T-cell (primary cell): ENCODE measurements at places on chromosomes 13 and 19. TPM values are rescaled to one million over a fixed set of nuclear protein-coding genes. Genes with fewer than 3 reads are reported as not detected.

Gene COG3
- 47.0 TPM for total RNA-seq

Gene FPR2
- not detected for total RNA-seq

Gene RFPL4A
- not detected for total RNA-seq

Gene ZNF792
- total RNA-seq: 26.8 TPM

Gene PSG11
- total RNA-seq: not detected

Gene ETHE1
- 35.2 TPM for total RNA-seq

Gene ACP5
- total RNA-seq: 23.6 TPM

DNA sequence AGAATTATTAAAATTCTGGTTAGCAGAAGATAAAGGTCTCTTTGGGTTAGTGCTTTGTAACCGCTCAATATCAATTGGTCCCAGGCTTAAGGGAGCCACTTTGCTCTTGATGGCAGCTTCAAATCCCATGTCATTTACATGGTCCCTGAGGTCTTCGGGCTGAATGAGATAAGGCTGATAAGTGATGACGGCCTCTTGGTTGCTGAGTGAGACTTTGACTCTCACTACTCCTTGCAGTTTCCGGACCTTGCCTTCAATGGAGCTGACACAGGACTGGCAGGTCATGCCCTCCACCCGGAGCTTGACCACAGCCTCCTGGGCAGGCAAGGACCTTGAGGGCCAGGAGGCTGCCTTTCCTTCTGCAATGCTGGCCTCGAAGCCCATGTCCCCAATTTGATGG is 36.8 kb downstream of the ATP7B start:
- no peak overlapping the region for H3K4me3 ChIP-seq
- H3K4me1 ChIP-seq: peaks cover 9% of the 10 kb centered on the region
- no peaks in the 10 kb centered on the region for H3K27me3 ChIP-seq
- DNase-seq: no peak
- H3K36me3 ChIP-seq: no peaks in the 10 kb centered on the region

- no peak overlapping the region for H3K4me3 ChIP-seq
- no peak for DNase-seq
- H3K27me3 ChIP-seq: no peaks in the 10 kb centered on the region
- no peaks in the 10 kb centered on the region for H3K36me3 ChIP-seq
- H3K4me1 ChIP-seq: no peaks in the 10 kb centered on the region
Observed at GRCh38 chr13:101989798-101990350, 412.0 kb downstream of the FGF14 start.

DNA sequence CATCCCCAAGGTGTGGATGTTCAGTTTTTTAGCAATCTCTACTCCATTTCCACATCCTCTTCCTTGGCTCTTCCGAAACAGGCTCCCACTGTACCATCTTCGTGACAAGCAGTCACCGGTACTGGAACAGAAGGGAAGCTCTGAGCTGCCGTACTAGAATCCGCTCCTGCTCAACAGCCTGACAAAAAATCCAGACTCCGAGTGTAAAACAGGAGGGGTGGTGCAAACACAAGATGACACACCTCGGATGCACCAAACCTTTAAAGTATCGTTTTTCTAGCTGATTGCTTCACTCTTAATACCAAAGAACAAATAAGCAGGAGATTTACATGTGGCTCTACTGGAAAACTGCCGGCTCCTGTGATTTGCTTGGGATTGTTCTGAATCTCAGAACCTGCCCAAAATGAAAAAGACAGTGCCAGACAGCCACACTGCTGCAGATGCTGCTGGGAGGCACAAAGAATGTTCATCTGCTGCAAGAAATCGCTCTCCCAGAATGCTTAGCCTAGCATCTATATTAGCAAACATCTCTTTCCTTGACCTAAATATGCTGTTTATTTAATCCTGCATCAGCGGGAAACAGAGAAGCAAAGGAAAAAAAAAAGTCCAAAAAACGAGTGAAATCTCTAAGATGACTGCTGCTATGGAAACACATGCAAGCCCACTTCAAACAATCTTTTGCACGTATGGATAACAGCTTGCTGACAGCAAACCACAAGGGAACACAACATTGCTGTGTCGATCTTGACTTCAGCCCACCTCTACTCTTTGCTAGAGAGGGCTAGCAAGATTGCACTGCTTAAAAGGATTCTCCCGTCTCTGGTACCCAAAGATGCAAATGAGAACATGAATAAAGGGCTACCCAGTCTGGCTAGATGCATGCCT is 38.0 kb upstream of the DOCK9 start:
- peaks cover 25% of the 10 kb centered on the region for H3K4me1 ChIP-seq
- H3K4me3 ChIP-seq: peak overlapping the region; percentile 19
- H3K27me3 ChIP-seq: no peaks in the 10 kb centered on the region
- DNase-seq: no peak
- H3K36me3 ChIP-seq: peaks cover 2% of the 10 kb centered on the region
- H3K27ac ChIP-seq: no peak overlapping the region

- H3K27ac ChIP-seq: no peak overlapping the region
- no peak for DNase-seq
- no peak overlapping the region for H3K4me3 ChIP-seq
- no peaks in the 10 kb centered on the region for H3K36me3 ChIP-seq
Observed at GRCh38 chr13:93352616-93353015, 126.0 kb downstream of the GPC6 start.

DNA sequence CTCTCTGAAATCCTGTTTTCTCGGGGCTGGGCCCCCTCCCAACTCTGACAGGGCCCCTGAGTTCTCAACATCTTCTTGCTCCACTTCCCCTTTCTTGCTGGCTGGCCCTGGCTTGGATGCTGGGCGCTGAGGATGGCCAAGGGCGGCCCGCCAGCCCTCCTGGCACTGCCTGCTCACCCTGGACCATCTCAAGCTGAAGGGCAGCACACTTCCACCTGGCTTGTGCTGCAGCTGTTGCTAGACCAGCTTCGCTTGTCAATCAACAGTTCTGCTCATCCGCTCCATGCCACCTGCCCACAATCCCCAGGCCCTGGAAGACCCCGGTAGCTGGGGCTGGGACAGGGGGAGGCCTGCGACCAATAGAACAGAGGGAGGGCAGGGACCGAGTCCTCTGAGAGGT is 6.9 kb upstream of the GMIP start:
- DNase-seq: no peak
- no peak overlapping the region for H3K4me3 ChIP-seq
- H3K4me1 ChIP-seq: no peaks in the 10 kb centered on the region
- no peak overlapping the region for H3K27ac ChIP-seq

DNA sequence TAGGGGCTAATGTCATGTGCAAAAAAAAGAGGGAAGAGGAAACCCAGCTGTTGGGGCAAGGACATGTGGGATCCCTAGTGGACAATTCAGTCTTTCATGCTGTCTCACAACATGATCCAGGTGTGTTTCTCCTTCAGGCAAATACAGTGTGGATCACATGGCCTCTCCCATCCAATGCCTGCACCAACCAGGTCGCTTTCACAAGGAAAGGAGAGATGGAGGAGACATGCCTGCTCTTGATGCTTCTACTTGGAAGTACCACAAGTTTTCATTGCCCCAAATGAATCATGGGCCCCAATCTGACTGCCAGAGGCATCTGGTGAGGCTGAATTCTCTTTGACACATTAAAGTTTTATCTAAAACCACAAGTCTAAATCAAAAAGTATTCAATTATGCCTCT is 82.1 kb downstream of the DLEU7 start:
- H3K4me3 ChIP-seq: no peak overlapping the region
- DNase-seq: no peak
- no peaks in the 10 kb centered on the region for H3K4me1 ChIP-seq
- no peaks in the 10 kb centered on the region for H3K27me3 ChIP-seq
- no peak overlapping the region for H3K27ac ChIP-seq
- no peaks in the 10 kb centered on the region for H3K36me3 ChIP-seq

DNA sequence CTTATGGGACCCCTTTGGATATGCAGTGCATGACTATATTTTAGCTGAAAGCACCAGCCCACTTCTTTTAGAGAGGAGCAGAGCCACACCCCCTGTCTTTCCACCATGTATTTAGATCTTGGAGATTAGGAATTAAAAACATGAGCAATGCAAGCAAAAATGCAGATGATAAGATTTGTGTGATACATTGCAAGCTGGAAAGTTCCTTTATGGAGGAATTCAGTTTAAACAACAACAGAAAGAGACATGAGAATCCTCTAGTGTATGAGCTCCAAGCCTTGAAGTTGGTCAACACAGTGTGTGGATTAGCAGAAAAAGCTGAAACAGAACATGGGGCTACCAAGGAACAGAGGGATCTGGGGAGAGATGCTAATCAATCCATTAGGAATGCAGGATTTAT is 529.8 kb upstream of the NBEA start:
- H3K36me3 ChIP-seq: no peaks in the 10 kb centered on the region
- no peaks in the 10 kb centered on the region for H3K27me3 ChIP-seq
- no peak overlapping the region for H3K27ac ChIP-seq
- no peaks in the 10 kb centered on the region for H3K4me1 ChIP-seq
- H3K4me3 ChIP-seq: no peak overlapping the region

- H3K27ac ChIP-seq: no peak overlapping the region
- peaks cover 8% of the 10 kb centered on the region for H3K4me1 ChIP-seq
- DNase-seq: no peak
- H3K4me3 ChIP-seq: no peak overlapping the region
- no peaks in the 10 kb centered on the region for H3K36me3 ChIP-seq
- H3K27me3 ChIP-seq: no peaks in the 10 kb centered on the region
Observed at GRCh38 chr13:48446464-48446863, 33.6 kb upstream of the LPAR6 start.

- H3K4me3 ChIP-seq: peak overlapping the region; percentile 44
- H3K4me1 ChIP-seq: peaks cover 79% of the 10 kb centered on the region
- peak overlapping the region; percentile 99 for H3K27ac ChIP-seq
Observed at GRCh38 chr19:1259876-1260748, 9.0 kb upstream of the CIRBP start.

GRCh38 chr19:11673608-11674041 is 65.1 kb downstream of the ZNF823 start:
- no peaks in the 10 kb centered on the region for H3K27me3 ChIP-seq
- DNase-seq: no peak
- no peak overlapping the region for H3K27ac ChIP-seq
- no peak overlapping the region for H3K4me3 ChIP-seq

- no peaks in the 10 kb centered on the region for H3K4me1 ChIP-seq
- H3K36me3 ChIP-seq: no peaks in the 10 kb centered on the region
- no peaks in the 10 kb centered on the region for H3K27me3 ChIP-seq
Observed at GRCh38 chr13:24053519-24054251, 106.8 kb upstream of the SPATA13 start.

DNA sequence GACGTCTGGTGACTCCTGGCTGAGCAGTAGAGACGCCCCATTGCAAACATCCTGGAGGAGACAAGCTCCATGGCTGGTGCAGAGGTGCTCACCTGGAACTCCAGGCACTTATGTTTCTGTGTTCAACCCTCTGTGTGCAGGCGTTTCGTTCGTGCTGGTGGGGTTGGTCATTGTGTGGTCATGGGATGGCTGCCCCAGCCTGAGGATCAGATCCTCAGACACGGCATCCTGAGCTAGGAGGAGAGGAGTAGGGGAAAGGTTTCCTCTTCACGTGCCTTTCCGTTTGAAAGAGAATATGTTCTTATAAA is 87.8 kb downstream of the SIPA1L3 start:
- no peaks in the 10 kb centered on the region for H3K27me3 ChIP-seq
- no peaks in the 10 kb centered on the region for H3K36me3 ChIP-seq
- H3K27ac ChIP-seq: no peak overlapping the region
- H3K4me3 ChIP-seq: no peak overlapping the region
- H3K4me1 ChIP-seq: no peaks in the 10 kb centered on the region

DNA sequence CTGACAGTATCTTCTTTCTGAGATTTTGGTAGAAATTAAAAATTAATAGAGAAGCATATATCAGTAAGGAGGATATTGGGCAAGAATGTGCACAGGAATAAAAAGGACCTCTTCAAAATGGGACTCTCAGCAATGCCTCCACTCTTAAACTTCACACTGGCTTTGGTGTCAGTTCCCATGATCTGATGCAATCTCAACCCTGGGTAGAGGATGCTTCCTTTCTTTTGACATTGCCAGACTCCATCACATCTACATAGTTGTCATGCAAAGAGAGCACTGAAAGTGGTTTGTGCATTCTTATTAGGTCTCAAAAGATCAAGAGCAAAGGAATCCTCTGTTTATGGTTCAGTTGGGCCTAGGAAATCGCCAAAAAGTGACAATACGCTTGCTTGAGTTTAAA is 26.3 kb downstream of the STARD13 start:
- no peaks in the 10 kb centered on the region for H3K36me3 ChIP-seq
- no peaks in the 10 kb centered on the region for H3K4me1 ChIP-seq
- no peak overlapping the region for H3K4me3 ChIP-seq
- H3K27ac ChIP-seq: no peak overlapping the region
- H3K27me3 ChIP-seq: no peaks in the 10 kb centered on the region

- no peaks in the 10 kb centered on the region for H3K4me1 ChIP-seq
- no peak overlapping the region for H3K4me3 ChIP-seq
- H3K27ac ChIP-seq: no peak overlapping the region
- DNase-seq: no peak
- no peaks in the 10 kb centered on the region for H3K36me3 ChIP-seq
Observed at GRCh38 chr19:2309734-2310362, 1.9 kb upstream of the LINGO3 start.

GRCh38 chr13:25709088-25709487 is 337.3 kb downstream of the ATP8A2 start:
- H3K36me3 ChIP-seq: no peaks in the 10 kb centered on the region
- peaks cover 5% of the 10 kb centered on the region for H3K27me3 ChIP-seq
- no peak overlapping the region for H3K27ac ChIP-seq

GRCh38 chr13:39415008-39415802 is 187.8 kb downstream of the LHFPL6 start:
- no peaks in the 10 kb centered on the region for H3K4me1 ChIP-seq
- DNase-seq: no peak
- no peak overlapping the region for H3K27ac ChIP-seq
- no peak overlapping the region for H3K4me3 ChIP-seq
- no peaks in the 10 kb centered on the region for H3K36me3 ChIP-seq

- no peak overlapping the region for H3K27ac ChIP-seq
- peaks cover 4% of the 10 kb centered on the region for H3K4me1 ChIP-seq
- no peaks in the 10 kb centered on the region for H3K27me3 ChIP-seq
- no peaks in the 10 kb centered on the region for H3K36me3 ChIP-seq
- DNase-seq: no peak
Observed at GRCh38 chr19:7494416-7495098, 5.7 kb upstream of the PEX11G start.

DNA sequence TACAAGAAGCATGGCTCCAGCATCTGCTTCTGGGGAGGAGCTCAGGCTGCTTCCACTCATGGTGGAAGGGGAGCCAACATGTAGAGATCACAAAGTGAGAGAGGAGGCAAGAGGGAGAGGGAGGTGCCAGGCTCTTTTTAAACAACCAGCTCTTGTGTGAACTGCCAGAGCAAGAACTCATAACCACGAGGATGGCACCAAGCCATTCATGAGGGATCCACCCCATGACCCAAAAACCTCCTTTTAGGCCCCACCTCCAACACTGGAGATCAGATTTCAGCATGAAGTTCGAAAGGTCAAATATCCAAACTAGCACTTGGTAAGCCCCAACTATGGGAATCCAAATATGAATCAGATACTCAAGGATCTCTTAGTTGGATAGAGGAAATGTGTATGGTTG is 131.2 kb downstream of the RXFP2 start:
- H3K27me3 ChIP-seq: no peaks in the 10 kb centered on the region
- H3K4me3 ChIP-seq: no peak overlapping the region
- H3K4me1 ChIP-seq: no peaks in the 10 kb centered on the region
- no peak for DNase-seq
